A549 (cell line): ENCODE measurements at places on chromosomes 5 and 9.

- no peak for DNase-seq
Observed at GRCh38 chr9:136820971-136821825, 13.4 kb downstream of the RABL6 start.

GRCh38 chr5:36576721-36577120, 29.7 kb upstream of the SLC1A3 start:
- no peak for DNase-seq

GRCh38 chr5:72383280-72383679, 63.1 kb downstream of the PTCD2 start:
- DNase-seq: peak; percentile 59

DNA sequence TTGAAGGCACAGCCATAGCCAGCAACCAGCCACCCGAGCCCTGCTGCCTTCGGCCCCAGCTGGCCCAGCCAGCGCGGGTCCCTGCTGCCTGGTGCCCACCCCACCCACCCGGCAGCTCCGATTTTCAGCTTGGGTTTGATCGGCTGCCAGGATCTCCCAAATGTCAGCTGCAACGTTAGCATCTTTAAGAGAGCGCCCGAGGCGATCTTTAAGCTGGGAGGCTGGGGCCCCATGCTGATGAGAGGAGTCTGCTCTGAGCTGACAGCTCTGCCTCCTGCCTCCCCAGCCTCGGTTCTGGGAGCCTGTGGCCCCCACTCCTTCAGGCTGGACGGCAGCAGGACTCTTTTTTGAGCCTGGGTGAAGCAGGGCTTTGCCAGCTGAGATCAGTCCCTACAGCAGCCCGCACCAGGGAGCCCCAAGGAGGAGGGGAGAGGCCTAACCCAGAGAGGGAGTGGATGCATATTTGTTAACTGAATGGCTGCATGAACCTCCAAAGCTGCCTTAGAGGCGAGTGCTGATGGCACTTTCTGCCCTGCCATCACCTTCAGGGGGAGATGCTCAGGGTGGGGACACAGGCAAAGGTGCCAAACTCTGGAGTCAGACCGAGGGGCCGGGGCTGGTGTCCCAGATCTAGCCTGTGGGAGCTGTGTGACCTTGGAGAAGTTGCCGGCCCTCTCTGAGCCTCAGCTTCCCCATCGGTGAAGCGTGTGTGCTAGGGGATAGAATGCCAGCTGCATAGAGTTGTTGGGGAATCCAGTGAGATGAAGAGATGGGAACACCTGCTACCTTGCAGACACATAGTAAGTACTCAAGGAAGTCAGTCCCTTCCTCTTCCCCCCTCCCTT, 165.5 kb downstream of the C9orf50 start:
- no peak for DNase-seq

GRCh38 chr9:122218071-122218934, 10.5 kb downstream of the LHX6 start:
- no peak for DNase-seq

DNA sequence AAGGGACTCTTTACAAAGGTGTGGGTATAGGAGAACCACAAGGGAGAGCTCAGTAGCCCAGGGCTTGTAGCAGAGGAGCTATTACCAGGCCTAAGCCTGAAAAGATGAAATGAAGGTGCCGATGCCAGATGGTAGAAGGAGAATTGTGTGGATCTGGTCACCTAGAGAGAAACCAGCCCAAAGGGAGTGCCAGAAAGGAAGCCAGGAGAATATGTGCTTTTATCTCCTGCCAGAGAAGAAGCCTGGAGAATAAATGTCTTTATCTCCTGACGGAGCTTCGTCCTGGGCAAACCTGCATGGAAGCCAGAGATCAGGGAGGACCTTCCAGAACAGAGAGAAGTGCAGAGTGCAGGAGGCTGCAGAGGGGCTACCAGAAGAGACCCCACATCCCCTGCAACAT, 142.6 kb downstream of the MED10 start:
- no peak for DNase-seq

DNA sequence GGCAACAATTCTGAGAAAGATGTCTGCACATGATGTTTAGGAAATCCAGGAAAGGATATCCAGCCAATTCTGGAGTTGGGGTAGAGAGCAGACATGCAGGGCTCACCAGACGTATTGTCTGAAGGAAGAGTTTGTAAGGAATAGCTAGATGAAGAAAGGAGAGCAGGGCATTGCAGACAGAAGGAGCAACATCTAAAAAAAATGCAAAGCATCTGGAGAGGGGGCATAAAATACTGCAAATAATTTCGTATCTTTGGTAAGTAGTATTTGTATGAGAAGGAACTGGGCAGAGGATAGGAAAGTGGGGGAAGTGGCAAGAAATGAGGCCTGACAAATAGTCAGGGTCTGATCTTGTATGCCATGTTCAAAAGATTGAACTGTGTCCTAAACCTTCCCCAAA, 74.8 kb downstream of the MACIR start:
- no peak for DNase-seq

DNA sequence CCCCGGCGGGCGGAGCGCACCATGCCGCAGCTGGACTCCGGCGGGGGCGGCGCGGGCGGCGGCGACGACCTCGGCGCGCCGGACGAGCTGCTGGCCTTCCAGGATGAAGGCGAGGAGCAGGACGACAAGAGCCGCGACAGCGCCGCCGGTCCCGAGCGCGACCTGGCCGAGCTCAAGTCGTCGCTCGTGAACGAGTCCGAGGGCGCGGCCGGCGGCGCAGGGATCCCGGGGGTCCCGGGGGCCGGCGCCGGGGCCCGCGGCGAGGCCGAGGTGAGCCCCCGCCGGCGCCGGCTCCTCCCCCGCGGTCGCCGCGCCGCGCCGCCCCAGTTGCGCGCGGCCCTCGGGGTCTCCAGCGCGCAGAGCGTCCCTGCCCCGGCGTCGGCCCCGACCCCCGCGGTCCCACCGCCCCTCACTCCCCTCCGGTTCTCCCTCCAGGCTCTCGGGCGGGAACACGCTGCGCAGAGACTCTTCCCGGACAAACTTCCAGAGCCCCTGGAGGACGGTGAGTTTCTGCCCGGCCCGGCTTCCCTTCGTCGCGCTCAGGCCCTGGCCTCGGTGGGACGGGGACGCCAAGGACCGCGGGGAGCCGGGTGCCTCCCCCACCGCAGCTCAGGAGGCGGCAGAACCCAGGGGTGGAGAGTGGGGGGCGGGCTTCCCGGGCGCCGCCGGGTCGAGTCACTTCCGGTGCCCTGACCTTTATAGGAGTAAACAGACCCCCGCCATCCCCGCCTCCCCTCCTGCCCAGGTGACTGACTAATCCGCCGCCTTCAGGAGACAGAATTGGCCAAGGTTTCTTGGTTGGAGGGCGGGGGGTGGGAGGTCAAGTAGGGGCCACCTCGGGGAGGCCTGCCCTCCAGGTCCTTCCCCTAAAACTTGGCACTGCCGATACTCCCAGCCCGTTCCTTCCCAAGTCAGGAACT, 665 bp downstream of the TCF7 start:
- peak; percentile 41 for DNase-seq

DNA sequence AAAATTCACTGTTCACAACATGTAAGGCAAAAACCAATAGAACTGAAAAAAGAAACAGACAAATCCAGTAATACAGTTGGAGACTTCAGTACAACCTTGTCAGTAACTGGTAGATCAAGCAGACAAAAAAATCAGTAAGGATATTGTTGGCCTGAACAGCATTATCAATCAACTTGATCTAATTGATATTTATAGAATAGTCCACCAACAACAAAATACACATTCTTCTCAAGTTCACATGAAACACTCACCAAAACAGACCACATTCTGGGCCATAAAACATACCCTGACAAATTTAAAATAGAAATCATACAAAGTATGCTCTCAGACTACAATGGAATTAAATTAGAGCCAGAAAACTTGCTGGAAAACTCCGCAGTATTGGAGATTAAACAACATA, 56.8 kb downstream of the DTWD2 start:
- DNase-seq: no peak

DNA sequence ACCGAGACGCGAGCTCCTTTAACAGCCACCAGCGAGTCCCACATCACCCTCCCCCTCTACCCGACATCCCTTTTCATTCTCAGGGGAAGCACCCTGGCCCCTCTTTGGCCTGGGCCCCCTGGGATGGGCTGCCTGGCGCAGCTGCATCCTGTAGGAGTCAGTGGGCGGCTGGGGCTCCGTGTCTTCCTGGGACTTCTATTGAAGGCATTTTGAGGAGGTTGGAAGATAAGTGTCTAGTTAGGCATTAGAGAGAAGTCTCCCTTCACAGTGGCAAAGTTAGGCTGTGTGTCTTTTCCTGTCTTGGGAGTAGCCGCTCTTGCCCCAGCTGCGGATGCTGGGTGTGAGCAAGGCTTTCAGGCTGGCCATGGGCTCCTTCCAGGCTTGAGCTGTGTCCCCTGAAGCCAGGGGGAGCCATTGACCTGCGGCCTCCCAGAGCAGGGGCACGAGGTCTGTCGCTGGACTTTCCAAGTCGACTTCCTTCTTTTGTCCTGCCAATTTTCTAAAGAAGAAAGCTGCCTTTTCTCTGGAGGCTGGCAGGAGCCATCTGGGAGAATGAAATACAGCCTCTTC, 18.6 kb upstream of the NKD2 start:
- no peak for DNase-seq
